NCI-H774 (cell line): ENCODE measurements at places on chromosomes 4 and X.

- DNase-seq = no peak
Observed at GRCh38 chrX:110408949-110409588, 50.4 kb downstream of the RTL9 start.

DNA sequence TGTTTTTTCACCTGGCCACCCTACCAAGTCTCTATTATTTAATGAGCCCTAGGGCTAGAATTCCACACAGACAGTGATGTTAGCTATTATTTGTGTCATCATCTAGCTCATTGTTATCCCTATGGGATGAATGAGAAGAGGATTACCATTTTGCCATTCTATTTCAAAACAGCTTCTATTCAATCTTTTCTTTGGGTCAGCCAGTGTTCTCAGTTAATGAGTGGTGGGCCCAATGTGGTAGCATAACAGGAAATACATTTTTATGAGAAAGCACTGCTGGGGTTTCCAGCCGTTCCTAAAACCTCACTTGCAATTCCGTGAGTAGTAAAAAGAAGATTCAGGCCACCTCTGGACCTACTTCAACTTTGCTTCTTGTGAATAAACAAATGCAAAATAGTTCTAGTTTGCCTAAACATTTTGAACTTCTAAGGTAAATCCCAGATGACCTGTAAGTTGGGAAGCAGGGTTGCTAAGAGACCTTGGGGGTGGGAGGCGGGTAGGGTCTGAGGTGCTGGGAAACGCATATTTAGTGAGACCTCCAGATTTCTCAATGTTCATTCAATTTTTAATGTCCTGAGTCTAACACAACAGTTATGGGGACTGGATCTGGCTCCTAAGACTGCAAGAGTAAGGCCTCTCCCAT, 24.8 kb upstream of the CYP2U1 start:
- DNase-seq = no peak

GRCh38 chr4:27142841-27143240, 282.2 kb downstream of the STIM2 start:
- DNase-seq = no peak

DNA sequence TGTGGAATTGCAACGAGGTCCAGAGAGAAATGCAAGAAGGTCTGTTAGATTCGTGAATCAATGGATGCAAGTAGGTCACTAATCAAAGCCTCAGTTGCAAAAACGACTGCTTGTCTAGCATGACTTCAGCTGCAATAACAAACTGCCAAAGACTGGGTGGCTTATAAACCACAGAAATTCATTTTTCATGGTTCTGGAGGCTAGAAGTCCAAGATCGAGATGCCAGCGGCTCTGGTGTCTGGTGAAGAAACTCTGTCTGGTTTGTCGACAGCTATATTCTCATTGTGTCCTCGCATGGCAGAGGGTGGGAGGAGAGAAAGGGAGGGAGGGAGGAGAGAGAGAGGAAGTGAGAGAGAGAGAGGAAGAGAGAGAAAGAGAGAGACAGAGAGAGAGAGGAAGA, 114.7 kb downstream of the MXRA5 start:
- DNase-seq = no peak

DNA sequence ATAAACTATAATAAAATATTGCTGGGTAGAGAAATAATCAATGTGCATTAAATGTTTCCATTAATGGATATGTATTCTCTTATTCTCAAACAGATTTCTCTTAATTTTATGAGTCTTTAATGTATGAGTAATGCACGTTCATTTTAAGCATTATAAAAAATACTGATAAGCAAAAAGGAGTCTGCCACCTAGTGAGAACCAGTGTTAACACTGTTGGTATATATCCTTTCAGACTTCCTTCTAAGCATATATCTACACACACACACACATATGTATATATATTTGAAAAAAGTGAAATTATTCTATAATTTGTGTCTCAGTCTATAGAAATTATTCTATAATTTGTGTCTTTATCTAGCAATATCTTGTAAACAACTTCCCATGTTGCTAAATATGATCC, 49.9 kb upstream of the MTMR1 start:
- no peak for DNase-seq

DNA sequence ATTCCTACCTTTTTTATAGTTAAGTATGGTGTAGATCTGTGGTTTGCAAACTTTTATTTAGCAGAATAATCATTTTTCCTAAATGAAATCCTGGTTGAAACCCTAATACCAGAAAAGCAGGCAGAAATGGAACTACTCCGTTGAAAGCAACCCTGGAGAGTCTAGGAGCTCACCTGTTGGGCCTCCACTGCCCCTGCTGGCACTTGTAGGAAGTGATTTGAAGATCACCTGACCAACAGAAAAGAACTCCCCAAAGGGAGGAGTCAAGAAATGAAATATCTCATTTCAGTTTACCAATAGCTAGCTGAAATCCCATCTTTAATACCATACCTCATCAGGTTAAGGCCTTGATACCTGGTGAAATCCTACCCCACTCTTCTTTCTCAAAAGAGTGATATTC, 277.1 kb downstream of the KLHL13 start:
- DNase-seq = no peak

DNA sequence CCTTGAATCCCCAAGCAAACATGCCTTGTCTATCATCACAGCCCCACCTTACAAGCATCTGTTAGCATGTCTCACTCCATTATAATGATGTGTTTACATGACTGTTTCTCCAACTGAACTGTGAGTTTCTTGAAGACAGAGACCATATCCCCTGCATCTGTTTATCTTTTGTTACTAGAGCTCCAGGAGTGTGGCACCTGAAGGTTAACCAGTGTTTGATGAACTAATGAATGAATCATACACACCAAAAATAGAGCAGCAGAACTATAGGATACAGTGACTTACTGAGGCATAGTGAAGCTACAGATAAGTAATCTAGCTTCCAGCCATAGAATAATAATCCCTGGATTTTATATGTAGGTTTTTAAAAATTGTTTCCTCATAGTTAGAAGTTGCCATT, 331.0 kb downstream of the PCDH7 start:
- no peak for DNase-seq

- no peak for DNase-seq
Observed at GRCh38 chr4:177483271-177483670, 41.0 kb upstream of the AGA start.

- no peak for DNase-seq
Observed at GRCh38 chr4:65482410-65482809, 187.9 kb downstream of the EPHA5 start.

DNA sequence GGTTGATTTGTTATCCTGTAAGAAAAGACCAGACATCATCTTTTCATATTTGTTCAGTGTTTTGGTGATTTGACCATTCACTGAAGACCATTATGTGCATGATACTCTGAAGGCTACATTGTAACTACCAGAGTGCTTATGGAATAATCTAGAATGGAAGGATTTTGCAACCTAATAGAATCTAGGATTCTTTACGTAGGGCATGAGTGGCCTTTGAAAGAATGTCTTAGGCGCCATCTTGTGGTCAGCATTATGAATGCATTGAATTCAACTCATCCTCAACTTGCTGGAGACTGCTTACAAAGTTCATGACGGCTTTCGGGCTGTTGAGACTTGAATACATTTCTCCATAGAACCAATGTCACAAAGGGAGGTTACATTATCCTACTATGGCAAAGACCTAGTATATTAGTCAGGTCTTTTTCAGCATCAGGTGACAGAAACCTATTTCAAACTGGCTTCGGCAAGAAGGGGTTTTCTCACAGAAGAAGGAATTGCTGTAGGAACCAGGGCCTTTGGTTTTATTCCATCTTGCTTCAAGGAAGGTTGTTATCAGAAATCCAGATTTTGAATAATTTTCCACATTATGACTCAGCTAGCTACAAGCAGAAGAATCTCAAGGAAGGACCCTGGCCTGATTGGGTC, 104.1 kb downstream of the GPAT3 start:
- no peak for DNase-seq

DNA sequence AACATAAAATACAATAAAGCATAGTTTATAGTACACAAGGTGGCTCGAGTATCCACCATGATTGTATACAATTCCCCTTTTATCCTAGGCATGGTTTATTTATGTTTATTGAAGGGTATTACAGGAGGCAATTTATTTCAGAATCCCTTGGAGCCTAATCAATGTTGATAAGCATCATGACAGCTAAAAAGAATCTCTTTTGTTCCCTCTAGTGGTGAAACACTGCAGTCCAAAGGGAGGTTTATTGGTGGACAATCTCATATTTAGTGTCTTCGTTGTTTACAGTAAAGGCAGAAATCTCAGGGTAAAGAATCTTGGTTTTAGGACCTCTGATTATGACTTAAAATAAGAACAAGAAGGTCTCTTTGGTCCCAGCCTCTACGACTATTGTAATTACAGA, 1712.5 kb downstream of the C4orf33 start:
- DNase-seq = no peak

- no peak for DNase-seq
Observed at GRCh38 chr4:168832763-168833575, 177.1 kb downstream of the CBR4 start.

DNA sequence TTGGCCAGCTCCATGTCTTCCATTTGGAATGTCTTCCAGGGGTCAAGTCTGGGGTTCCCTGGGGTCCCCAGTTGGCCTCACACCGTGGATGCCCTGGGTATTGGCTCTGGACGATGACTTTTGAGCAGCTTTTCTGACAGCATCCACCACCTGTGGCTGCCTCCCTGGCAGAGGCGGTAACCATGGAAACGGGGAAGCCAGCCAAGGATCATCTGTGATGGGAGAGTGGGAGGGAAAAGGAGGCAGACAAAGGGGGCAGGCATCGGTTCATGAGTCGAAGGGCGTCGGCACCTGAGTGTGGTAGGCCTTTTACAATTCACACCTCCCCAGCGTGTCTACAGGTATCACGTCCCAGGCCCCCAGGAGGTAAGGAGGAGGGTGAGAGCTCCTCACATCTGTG, 152.2 kb downstream of the ASMT start:
- DNase-seq = no peak

DNA sequence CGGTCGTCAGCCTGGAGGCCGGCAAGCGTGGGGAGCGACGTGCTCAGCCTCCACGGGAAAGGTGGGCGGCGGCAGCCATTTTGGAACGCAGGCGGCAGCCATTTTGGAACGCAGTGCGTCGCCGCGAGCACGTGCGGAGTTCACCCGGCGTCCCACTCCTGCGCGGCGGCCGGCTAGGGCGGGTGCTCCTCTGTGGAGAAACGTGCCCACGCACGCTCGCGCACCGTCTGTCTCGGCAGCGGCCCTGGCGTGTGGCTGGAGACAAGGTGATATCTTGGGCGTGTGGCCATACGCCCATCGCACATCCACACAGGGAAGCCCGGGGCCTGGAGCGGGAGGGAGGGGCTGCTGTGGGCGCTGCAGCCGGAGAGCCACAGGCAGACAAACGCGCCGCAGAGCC, 21.1 kb downstream of the CPLX1 start:
- no peak for DNase-seq

DNA sequence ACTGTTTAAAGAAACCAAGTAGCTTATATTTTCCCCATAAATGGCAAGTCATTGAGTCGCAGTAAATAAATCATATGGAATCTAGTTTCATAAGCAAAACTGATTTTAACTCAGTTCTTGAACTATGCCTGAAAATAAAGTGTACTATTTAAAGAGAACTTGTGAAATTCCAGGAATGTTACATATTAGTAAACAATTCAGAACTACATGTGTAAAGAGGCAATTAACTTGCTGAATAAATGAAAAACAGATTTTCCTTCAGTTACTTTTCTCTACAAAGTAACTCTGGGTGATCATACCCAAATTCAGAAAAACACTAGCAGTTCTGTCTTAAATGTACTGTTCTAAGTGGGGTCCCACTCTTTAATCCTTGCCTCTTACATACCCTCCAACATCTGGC, 236.1 kb upstream of the EDNRA start:
- no peak for DNase-seq
